ENCODE measurements at places on chromosomes 12 and 14.
A peak's percentile ranks its signal among the peaks of the same experiment; 100 is the strongest.

DNA sequence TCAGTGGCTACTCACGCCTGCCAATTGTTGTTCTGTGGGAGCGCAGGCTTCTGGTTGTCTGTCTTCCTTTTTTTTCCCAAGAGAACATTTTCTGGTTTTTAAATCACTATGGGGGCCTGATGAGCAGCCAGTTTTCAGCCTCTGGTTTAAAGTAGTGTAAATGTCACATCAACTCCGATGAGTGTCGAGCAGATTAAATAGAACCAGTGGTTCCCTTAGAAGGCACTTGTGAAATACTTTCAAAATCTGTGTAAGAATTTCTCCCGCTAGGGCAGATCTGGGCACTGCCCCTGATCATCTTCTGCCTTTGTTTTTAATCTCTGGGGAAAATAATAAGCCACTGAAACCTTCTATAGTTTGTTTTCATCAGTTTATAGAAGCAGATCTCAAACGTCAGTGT lies 130.4 kb downstream of the PRIMA1 start:
- no peak for DNase-seq

- peak; percentile 78 for DNase-seq
Measured at GRCh38 chr12:124655698-124656516, 88.5 kb upstream of the NCOR2 start.

GRCh38 chr12:113852264-113852663 lies 113.9 kb downstream of the RBM19 start:
- DNase-seq = no peak

DNA sequence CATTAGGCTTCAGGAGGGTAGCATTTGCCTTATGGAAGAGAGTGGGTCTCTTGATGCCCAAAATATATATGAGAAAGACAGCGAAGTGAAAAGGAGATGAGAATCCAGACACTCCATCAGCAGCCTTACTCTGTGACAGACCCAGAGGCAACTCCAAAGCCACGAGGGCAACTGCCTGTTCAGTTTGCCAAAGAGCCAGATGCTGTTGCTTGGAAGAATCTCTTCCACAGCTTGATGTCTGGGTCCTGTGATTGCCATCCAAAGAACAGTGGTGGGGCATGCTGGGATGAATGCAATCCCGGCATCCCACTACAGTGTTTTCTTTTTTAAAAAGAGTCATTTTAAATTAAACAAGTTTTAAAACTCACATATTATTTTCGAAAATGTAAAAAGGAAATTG lies 10.9 kb upstream of the OTX2 start:
- DNase-seq = no peak

GRCh38 chr12:48819986-48820725 lies 1.9 kb downstream of the CACNB3 start:
- DNase-seq = no peak

- no peak for DNase-seq
Measured at GRCh38 chr14:70708717-70709570, 67.2 kb downstream of the TTC9 start.

GRCh38 chr12:71787580-71787979 lies 32.9 kb downstream of the RAB21 start:
- DNase-seq = no peak

GRCh38 chr14:60107477-60107876 lies 15.8 kb downstream of the PCNX4 start:
- DNase-seq = no peak

- peak; percentile 55 for DNase-seq
Measured at GRCh38 chr14:68658943-68659931, 133.6 kb downstream of the ZFP36L1 start.

GRCh38 chr14:52313462-52313861 lies 650 bp upstream of the PTGER2 start:
- peak; percentile 50 for DNase-seq

GRCh38 chr14:67694791-67695393 lies 672 bp downstream of the RDH11 start:
- peak; percentile 92 for DNase-seq

DNA sequence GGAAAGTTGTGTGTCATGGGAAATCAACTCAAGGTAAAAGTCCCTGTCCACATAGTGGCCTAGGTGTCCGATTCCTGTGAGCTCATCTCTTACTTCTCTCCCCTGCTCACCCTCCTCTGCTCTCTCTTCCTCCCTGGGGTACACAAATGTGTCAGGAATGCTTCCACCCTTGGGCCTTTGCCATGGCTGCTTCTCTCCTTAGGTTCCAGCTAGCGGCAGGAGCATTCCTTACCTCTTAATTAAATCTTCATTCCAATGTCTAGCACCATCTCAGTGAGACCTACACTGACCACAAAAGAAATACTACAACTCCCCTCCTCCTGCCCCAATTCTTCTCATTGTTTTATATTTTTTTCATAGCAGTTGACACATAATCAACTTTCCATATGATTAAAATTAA lies 298.6 kb downstream of the PDZRN4 start:
- DNase-seq = peak; percentile 1

DNA sequence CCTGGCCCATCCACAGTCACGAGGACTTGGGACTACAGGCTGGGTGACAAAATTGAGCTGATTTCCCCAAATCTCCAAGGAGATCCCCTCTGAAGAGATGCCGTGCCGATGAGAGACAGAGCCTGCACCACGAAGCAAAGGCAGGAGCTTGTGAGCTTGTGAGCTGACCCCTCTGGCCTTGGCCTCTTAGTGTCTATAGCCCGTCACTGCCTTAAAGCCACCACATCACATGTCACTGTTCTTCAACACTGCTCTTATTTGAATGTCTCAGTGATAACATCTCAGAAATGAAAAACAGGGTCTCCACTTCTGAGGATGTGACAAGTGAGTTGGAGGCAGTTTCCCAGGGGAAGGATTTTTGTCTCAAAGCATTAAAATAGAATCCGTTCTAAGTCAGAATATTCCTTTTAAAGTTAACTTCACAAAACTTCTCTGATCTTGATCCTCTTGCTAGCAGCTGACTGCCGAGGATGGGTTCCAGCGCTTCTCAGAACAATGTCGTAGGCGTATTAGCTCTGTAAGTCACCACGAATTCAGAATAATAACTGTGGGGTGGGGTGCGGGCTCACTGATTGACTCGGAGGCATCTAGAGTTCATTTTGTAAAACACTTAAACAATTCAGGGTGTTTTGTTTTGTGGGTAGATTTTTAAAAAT lies 37.5 kb downstream of the CHST11 start:
- DNase-seq = no peak

DNA sequence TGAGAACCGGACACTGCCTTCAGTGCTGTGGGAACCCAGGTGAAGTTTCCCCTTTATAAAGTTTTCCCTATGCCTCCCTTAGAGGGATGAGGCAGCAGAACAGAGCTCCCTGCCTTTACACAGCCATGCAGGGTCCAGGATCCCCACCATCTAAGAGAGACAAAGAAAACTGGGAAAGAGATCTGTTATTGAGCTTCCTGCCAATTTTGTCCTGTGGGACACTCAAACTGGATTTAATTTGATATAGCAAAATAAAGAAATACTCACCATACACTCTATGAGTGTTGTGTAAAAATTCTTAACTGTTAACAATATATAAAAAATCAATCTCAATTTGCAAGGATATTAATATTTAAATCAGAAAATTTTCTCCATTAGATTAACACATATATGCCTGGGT lies 69.9 kb downstream of the DRAM1 start:
- DNase-seq = no peak

DNA sequence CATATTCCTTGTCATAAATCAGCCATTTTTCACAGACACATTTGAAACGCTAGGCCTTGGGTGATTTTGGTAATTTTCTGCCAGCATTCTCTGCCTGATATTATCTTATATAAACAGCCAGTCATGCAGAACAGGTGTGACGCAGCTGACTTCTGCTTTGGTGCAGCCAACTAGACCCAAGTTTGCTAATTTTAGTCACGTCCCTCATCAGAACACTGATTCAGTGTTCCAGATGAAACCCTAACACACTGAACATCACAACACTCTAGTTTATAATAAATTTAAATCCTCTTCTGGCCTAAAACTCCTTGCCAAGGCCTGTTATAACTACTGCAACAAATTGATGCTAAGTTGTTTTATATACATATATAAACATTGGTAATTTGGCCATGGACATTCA lies 386.1 kb downstream of the SEC23A start:
- no peak for DNase-seq

DNA sequence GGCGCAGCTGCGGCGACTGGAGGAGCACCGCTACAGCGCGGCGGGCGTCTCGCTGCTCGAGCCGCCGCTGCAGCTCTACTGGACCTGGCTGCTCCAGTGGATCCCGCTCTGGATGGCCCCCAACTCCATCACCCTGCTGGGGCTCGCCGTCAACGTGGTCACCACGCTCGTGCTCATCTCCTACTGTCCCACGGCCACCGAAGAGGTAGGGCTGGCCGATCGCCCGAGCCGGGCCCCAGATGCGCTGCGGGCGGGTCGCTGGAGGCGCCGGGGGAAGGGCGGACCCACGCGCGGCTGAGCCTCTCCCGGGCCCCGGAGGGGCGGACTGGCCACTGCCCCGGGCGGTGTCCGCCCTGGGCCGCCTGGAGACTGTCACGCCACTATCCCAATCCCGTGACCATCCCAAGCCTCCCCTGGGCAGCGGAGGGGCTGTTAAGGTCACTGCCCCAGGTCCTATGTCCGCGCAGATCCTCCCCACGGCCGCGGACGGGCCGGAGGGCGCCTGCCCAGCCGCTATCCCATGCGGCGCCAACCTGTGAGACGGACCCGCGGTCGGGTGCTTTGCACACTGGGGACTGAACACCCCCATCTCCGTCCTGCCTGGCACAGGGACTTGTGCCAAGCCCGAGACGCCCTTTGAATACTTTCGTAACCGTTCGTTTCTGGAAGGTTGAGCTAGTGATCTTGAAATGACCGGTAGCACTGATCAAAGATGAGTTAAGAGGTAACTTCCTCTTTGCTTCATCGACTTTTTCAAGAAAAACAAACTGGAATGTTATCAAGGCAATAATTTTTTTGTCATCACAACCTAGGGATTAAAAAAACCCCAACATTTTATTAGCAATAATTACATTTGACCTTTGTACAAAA lies 725 bp downstream of the CHPT1 start:
- peak; percentile 32 for DNase-seq

GRCh38 chr14:88305528-88306322 lies 17.3 kb downstream of the KCNK10 start:
- DNase-seq = no peak

DNA sequence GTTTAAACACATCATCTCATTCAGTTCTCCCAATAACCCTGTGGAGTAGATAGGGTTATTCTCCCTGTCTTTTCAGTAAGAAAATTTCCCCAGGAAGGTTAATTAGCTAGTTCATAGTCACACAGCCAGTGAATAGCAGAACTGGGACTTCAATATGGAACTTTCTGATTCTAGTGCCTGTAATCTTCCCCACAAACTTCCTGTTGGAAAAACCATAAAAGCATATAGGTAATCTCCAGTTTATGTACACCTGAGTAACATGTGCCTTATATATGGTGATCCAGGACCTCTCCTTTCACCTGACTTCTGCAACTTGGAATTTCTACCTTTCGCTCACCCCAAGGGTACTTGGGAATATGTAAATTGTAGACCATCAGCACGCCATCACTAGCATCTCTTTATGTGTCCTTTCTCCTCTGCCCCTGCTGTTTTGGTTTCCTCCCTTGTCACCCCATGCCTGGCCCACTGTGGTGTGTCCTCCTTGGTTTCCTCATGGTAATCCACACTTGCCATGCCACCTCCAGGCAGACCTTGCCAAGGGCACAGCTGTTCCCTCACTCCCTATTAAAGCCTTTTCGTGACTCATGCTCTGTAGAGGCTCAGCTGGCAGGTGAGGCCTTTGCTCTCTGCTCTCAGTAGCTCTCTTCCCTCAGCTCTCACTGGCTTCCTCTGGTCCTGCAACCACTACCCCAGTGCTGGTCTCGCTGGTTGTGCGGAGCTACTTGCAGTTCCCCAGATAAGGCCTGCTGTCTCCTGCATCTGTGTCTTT lies 16.7 kb downstream of the TBC1D30 start:
- DNase-seq = no peak

DNA sequence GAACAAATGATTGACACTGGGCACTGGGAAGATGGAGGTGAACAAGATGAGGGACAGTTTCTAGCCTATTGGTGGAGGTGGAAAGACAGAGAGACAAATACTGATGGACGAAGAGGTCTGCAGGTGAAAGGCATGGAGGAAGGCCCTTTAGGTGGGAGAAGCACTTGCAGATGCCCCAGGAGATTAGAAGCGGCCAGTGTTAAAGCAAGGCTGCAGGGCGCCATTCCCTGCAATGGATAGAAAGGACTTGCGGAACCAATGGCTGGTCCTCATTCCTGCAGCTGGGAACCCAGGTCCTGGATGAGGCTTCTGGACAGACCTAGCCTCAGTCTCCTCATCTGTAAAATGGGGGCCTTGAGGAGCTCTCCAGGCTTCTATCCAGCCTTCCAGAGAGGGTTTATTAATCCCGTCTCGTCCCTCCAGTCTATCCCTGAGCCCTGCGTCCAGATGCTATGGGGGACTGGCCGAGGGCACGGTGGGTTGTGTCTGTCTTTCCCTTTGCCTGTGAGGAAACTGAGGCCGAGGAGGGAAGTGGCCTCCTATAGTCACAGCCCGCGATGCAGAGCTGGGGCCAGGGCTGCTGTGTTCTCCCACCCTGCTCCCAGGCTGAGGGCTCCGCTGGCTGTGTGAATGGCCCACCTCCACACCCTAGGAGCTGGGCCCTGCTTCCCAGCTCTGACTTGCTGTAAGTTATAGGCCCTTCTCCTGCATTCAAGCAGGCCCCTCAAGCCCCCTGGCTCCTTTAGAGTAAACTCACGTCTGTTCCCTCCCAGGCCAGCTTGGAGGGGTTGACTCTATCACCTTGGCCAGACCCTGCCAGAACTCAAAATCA lies 33.0 kb downstream of the CYP46A1 start:
- DNase-seq = no peak

DNA sequence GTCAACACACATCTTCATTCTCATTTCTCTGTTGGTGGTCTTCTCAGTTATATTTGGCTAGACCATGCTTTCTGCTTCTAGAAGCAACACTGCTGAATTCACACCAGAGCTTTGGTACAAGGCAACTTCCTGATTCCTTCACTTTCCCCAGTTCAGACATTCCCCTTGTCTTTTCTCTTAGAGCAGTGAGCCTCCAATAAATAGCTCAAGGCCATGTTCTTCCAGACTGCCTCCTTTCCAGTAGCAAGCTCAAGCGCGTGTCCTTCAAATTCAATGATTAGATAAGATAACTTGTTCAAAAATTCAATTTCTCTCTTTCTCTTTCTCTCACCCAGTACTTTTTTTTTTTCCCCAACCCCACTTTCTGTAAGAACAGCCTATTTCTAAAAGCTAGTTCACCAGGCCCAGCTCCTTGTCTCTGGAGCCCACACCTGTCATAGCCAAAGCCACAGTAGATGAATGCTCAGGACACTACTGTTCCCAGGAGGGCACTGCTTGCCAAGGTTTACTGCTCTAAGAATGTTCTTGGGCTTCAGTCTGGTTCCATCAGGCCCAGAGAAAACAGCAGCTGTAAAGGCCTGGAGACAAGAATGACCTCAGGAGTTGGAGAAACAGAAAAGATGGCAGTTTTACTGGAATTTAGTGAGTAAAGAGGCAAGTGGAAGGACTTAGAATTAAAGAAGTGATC lies 17.7 kb downstream of the TBK1 start:
- DNase-seq = no peak

DNA sequence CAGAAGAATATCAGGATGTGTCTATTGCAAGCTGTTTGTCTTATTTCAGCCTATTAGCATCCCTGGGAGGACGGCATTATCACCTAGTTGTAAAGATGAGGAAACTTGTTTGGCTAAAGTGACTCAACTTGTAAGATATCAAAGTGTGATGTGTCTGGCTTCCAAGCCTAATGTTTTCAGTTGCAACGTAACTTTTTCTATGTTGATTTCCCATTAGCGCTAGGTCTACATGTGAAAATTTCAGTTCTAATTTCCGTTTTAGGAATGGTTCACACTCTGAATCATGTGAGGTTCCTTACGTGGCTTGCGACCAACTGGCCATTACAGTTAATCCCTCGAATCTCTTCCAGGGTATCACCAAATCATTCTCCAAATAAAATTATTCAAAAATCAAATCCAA lies 58.0 kb downstream of the LLPH start:
- DNase-seq = no peak
